IMR-90 (cell line): ENCODE measurements at places on chromosomes 2 and 18. TPM values are rescaled to one million over a fixed set of nuclear protein-coding genes. Genes with fewer than 3 reads are reported as not detected.

POMC gene
- 0.17 and 0.47 TPM in 2 replicates for polyA plus RNA-seq

AQP12A gene
- polyA plus RNA-seq, result not detected in 2 replicates

PROM2 gene
- 0.26 and 0.65 TPM in 2 replicates for polyA plus RNA-seq

AKAIN1 gene
- not detected in 2 replicates for polyA plus RNA-seq

DLGAP1 gene
- 0.04 and 0.09 TPM in 2 replicates for polyA plus RNA-seq

TMEFF2 gene
- polyA plus RNA-seq, result 2.9 and 3.0 TPM in 2 replicates

ICA1L gene
- 1.7 and 1.8 TPM in 2 replicates for polyA plus RNA-seq

FMNL2 gene
- polyA plus RNA-seq, result 8.5 and 11.4 TPM in 2 replicates

MBP gene
- polyA plus RNA-seq, result 0.72 and 0.75 TPM in 2 replicates

GPR45 gene
- polyA plus RNA-seq, result not detected in 2 replicates

OXER1 gene
- not detected in 2 replicates for polyA plus RNA-seq

GPR39 gene
- polyA plus RNA-seq, result 4.4 and 5.4 TPM in 2 replicates

MYCN gene
- not detected in 2 replicates for polyA plus RNA-seq

NT5C1B gene
- not detected in 2 replicates for polyA plus RNA-seq

CNNM4 gene
- 4.1 and 4.6 TPM in 2 replicates for polyA plus RNA-seq

SESTD1 gene
- polyA plus RNA-seq, result 8.4 and 11.9 TPM in 2 replicates

HOXD13 gene
- not detected in 2 replicates for polyA plus RNA-seq

FLACC1 gene
- 0.11 and 0.32 TPM in 2 replicates for polyA plus RNA-seq

BAZ2B gene
- 8.9 and 9.0 TPM in 2 replicates for polyA plus RNA-seq

FOXI3 gene
- polyA plus RNA-seq, result not detected in 2 replicates

SIX2 gene
- polyA plus RNA-seq, result not detected in 2 replicates

DES gene
- 4.0 and 4.9 TPM in 2 replicates for polyA plus RNA-seq

GREB1L gene
- polyA plus RNA-seq, result 0.01 and 0.02 TPM in 2 replicates

SLC8A1 gene
- 6.6 and 7.7 TPM in 2 replicates for polyA plus RNA-seq

CFC1B gene
- not detected in 2 replicates for polyA plus RNA-seq

SERPINB2 gene
- polyA plus RNA-seq, result 32.1 and 46.4 TPM in 2 replicates

TTC27 gene
- polyA plus RNA-seq, result 9.8 and 12.7 TPM in 2 replicates

TCF7L1 gene
- 9.5 and 11.1 TPM in 2 replicates for polyA plus RNA-seq

SERPINB11 gene
- polyA plus RNA-seq, result 0.12 TPM in 1 of 2 replicates, not detected in the other

PCARE gene
- polyA plus RNA-seq, result not detected in 2 replicates

CDKL4 gene
- not detected in 2 replicates for polyA plus RNA-seq

ERBB4 gene
- polyA plus RNA-seq, result not detected in 2 replicates

HOXD4 gene
- not detected in 2 replicates for polyA plus RNA-seq

CAPN14 gene
- polyA plus RNA-seq, result 0.07 and 0.09 TPM in 2 replicates

HOXD12 gene
- not detected in 2 replicates for polyA plus RNA-seq

MAP3K19 gene
- polyA plus RNA-seq, result not detected in 2 replicates

FARP2 gene
- polyA plus RNA-seq, result 15.5 and 17.1 TPM in 2 replicates

EPB41L5 gene
- 5.0 and 5.1 TPM in 2 replicates for polyA plus RNA-seq

LRRC30 gene
- not detected in 2 replicates for polyA plus RNA-seq

TOGARAM2 gene
- 0.32 and 0.38 TPM in 2 replicates for polyA plus RNA-seq

CERKL gene
- not detected in 2 replicates for polyA plus RNA-seq

CMPK2 gene
- 0.03 and 0.11 TPM in 2 replicates for polyA plus RNA-seq

COL3A1 gene
- polyA plus RNA-seq, result 326 and 402 TPM in 2 replicates

MOGAT1 gene
- polyA plus RNA-seq, result not detected in 2 replicates
